ENCODE measurements at places on chromosomes 3 and 15.

DNA sequence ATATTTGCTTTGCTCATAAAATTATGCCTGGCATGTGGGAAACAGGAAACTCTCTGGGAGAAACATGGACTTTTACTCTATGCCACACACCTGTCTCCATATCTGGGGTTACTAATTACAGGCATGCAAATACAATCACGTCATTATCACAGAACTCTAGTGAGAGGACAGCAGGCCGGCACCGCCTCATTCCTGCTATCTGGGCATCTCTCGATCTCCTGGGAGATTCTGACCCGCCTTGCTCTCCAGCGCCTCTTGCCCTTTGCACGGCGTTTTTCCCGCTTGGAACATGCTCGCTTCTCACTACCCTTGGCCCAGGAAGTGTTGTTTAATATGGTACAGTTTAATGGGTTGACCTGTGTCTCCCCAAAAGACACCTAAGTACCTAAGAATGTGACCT lies 45.4 kb upstream of the PARL start:
- DNase-seq = no peak

GRCh38 chr15:59260090-59260489 lies 53.4 kb downstream of the LDHAL6B start:
- DNase-seq = no peak

DNA sequence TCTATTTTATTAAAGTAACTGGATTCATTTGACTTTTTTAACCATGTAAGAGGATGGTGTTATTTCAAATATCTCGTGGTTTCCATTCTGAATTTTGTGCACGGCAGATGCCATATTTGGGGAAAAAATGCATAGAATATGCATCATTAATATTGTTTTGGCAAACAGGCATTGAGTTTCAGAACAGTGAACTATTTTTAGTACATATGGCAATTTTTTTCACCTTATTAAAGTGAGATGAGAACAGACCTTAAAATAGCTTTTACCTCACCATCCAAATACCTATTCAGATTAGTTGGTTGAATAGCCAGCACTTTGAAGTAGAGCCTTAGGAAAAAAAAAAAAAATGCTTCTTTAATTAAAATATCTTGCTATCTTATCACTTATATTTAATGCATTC lies 117.3 kb upstream of the FLNB start:
- DNase-seq = no peak

- DNase-seq = no peak
These were observed 46.7 kb downstream of the CASR start for GRCh38 chr3:122230174-122230573.

GRCh38 chr3:53478921-53479664 lies 15.3 kb upstream of the CACNA1D start:
- no peak for DNase-seq

DNA sequence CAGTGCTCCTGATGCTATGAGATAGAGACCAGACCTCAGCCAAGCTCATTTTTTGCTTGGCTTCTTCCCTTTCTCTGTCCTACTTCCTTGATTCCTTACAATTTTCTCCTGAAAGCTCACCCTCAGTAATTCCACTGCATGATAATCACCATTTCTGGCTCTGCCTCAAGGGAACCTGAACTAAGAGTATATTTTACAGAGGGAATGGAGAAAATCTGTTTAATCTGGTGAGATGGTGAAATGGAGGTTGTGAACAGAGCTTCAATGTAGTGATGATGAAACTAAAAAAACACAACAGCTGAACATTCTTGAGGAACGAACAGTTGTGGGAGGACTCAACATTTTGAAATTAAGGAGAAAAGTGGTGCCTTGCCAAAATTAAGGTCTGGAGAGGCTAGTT lies 16.3 kb downstream of the HHLA2 start:
- no peak for DNase-seq

- peak; percentile 52 for DNase-seq
These were observed 48.8 kb downstream of the EPHA6 start for GRCh38 chr3:96863129-96863740.

- DNase-seq = no peak
These were observed 70.2 kb upstream of the CORO2B start for GRCh38 chr15:68508485-68509189.

- no peak for DNase-seq
These were observed 5.2 kb downstream of the GLCE start for GRCh38 chr15:69165637-69166025.
